Astrocyte of the spinal cord (primary cell): ENCODE measurements at places on chromosomes 16 and 17.

DNA sequence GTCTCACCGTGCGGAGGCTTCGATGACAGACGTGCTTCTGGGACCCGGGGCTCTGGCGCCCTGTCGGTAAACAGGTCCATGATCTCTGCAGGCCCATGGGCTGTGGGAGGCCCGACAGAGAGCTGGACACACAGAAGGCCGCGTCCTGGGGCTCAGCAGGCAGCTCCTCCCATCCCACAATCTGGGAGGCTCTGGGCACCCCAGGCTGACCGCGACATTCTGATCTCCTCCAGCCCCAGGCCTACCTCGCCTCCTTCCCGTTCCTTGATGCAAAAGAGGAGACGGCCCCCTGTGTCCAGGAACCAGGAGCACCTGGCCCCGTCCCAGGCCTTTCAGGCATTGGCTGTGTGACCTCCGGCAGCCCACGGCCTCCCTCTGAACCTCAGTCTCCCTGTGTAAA is 23.3 kb downstream of the TRARG1 start:
- no peak for DNase-seq

DNA sequence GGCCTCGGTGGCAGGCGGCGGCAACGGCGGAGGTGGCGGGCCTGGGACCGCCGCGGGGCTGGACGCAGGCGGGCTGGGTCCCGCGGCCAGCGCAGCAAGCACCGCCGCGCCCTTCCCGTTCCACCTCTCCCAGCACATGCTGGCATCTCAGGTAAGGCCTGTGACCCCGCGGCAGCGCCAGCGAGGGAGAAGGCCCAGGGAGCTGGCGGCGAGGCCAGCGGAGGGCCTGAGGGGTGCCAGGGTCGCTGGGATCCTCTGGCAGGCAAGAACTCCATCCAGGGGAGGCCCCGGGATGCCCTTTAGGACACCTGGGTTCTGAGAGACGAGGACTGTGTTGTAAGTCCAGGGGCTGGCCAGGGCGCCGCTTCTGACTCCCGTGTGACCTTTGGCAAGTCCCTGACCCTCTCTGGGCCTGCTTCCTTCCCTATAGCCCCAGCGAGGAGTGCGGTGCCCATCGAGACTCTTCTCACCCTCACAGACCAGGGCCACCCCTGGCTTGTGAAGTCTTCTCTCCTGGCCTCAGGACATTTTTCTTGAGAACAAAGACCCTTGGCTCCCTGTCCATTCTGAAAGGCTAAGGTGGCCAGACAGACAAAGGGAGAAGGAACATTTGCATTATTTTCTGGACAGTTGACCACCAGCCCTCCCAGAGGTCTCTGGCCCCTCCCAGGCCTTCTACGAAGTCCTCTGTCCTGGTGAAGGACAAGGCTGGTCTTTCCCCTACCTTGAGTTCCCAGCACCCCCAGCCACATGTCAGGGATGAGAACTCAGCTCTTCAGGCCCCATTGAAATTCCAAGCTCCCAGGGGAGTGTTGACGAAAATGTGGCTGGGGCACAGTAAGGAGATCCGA is 6.3 kb downstream of the TBX2 start:
- no peak for DNase-seq

GRCh38 chr16:26987597-26988010 is 79.1 kb upstream of the C16orf82 start:
- DNase-seq: peak; percentile 88

GRCh38 chr17:7739746-7740145 is 22.2 kb downstream of the DNAH2 start:
- no peak for DNase-seq

GRCh38 chr16:52512297-52512987 is 34.5 kb downstream of the TOX3 start:
- no peak for DNase-seq

DNA sequence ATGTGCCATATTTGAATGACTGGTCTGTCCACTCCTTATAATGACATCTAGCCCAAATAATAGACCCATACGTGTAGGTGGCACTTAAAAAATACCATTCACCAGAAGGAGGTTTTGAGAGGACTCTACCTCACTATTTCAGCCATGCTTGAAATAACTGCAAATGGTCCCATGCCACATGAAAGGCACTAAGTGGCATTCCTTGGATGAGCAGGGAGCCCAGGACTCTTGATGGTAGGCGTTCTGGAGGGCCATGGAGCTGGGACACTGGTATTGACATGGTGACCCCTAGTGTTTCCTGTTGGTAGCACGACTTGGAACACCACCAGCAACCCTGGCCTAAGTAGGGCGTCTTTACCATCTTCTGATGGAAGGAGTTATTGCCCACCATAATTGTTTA is 148.7 kb upstream of the ZFHX3 start:
- peak; percentile 62 for DNase-seq

GRCh38 chr16:7284780-7285179 is 47.9 kb upstream of the RBFOX1 start:
- no peak for DNase-seq

GRCh38 chr17:80339118-80339517 is 75.8 kb upstream of the ENDOV start:
- DNase-seq: no peak

GRCh38 chr16:78506367-78507193 is 407.1 kb downstream of the WWOX start:
- DNase-seq: no peak

- DNase-seq: no peak
Observed at GRCh38 chr17:10649602-10650001, 7.5 kb downstream of the MYH3 start.

GRCh38 chr17:6670571-6670970 is 19.0 kb downstream of the C17orf100 start:
- no peak for DNase-seq

DNA sequence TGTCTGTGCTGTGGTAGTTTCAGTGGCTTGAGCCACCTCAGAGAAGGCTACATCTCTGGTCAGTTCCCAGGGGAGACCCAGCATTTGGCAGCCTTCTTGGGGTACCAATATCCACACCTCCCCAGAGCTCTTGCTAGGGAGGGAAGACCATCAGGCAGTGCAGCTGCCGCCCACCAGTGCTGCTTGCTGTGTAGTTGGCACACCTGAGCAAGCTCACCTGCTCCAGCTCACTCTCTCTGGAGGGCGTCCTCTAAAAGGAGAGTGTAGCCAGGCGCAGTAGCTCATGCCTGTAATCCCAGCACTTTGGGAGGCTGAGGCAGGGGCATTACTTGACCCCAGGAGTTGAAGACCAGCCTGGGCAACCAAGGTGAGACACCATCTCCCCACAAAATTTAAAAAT is 29.8 kb downstream of the CDIP1 start:
- DNase-seq: no peak

DNA sequence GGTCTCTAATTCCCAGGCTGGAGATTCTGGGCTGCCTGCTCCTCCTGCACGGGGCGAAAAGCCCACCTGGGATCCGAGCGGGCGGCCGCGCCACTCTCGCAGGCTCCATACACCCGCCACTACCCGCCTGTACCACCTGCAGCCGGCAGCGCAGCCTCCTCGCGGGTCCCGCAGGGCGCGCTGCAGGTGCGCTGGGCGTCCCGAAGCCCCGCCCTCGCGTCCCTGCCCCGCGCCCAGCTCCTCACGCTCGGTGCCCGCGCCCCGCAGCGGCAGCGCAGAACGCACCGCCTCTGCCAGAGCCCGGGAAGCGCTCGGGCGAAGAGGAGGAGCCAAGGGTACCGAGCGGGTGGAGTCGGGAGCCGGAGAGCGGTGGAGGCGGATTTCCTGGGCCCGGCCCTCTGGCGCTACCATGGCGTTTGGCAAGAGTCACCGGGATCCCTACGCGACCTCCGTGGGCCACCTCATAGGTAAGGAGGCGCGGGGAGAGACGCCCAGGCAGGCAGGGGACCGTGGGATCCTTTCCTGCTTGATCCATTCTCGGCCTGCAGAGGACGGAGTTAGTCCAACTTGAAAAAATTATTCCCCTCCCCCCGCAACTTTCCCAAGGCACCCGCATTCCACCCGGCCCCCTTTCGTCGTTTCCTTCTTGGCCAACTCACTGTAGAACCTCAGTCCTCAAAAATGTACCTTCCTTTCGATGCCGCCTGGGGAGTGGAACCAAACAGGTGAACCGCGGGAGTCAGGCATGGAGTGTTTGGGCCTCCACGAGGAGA is at the start of gene TOM1L1:
TOM1L1 (plus strand) TSS at position 396 of the 773 bp plus-strand sequence; CDS start at position 410, 14 bp downstream.
- DNase-seq: peak; percentile 55

DNA sequence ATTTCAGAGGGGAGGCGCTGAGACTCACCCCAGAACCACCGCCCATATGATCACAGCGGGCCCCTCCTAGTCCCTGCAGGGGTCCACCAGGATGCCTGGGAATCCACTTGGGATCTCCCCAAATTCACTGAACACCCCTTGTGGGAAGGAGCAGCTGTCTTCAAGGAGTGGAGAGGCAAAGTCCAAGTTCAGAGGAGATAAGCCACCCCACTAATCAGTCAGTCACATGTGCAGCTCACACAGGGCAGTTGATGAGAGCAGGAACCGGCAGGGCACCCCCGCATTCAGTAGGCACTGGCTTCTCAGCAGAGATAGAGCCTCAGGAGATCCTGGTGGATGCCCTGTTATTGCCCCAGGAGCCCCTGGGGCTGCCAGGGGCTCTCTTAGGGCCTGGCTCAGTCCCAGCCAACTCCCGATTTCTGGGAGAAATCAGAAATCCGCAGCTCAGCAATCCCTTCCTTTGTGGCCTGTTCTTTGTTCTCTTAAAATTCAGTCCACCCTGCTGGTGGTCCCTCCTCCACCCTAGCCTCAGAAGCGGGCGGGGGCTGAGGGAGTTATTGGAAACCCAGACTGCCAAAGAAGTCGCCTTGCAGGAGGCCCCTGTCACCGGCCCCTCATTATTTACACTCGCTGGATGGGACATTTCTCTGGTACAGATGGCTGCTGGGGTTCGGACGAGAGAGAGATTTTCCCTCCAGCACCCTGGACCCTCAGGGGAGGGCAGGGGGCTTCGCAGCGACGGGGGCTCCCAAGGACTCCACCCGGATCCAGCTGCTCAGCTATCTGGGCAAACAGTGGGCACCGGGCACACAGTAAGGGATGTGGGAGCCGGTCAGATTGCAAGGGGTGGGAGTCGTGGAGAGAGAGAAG is 1.8 kb downstream of the CDC42EP4 start:
- DNase-seq: no peak

DNA sequence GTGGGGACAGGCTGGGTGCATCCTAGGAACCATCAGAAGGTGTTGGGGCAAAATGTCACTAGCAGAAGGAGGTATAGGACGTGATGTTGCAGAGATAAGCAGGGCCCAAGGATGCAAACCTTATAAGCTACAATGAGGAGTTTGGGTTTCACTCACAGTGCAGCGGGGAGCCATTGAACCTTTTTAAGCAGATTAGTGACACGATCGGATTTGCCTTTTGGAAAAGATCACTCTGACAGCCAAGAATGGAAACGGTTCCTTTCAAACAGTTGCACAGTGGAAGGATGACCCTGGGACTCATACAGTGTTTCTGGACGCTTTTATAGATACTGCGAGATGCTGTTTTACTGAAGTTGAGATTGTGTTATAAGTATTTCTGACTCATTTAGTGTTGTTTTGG is 131.8 kb upstream of the CACNG3 start:
- no peak for DNase-seq

GRCh38 chr16:13829697-13830299 is 90.2 kb upstream of the ERCC4 start:
- DNase-seq: no peak

- DNase-seq: peak; percentile 42
Observed at GRCh38 chr16:8887952-8888560, 5.9 kb downstream of the LITAFD start.

GRCh38 chr17:78357177-78357586 is 2.7 kb downstream of the SOCS3 start:
- peak; percentile 83 for DNase-seq
